Activated naive CD4-positive, alpha-beta T cell treated with Interleukin-2 at 50 U/mL for 16 hours (primary cell): ENCODE measurements at places on chromosomes 2 and 18.
A peak's percentile ranks its signal among the peaks of the same experiment; 100 is the strongest.

- no peak for DNase-seq
These were observed 143.7 kb downstream of the IRS1 start for GRCh38 chr2:226655871-226656270.

DNA sequence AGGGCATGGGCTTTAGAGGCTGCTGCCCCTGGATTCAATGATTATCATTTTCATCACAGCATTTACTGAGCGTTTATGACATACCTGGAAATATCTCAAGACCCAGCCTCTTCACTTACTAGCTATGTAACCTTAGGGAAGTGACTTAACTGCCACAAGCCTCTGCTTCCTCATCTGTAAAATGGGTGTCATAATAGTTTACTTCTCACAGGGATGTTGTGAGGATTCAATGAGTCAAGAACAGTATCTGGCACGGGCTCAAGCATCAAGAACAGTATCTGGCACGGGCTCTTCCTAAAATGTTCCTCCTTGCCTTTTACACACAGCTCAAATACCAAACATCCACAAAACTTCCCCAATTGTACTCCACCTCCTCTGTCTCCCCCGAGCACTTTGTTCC lies 31.4 kb downstream of the LGALSL start:
- DNase-seq, result no peak

- peak; percentile 66 for DNase-seq
These were observed 39.5 kb downstream of the CYTIP start for GRCh38 chr2:157404363-157404762.

DNA sequence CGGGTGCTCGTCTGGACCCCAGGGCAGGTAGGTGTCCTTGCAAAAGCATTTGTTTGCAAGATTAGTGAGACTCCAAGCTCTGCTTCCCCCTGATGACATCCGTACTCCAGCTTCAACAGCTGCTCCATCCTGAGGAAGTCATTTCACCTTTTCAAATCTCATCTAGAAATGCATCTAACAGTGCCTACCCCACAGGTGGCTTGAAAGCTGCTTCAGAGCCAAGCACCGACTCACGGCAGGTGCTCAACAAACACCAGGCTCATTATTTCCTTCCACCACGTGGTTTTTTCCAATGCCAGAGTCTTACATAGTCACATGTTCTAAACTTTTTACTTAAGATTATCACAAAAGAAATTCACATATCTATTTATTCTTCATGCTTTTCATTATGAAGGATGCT lies 31.9 kb downstream of the CNGA3 start:
- no peak for DNase-seq

DNA sequence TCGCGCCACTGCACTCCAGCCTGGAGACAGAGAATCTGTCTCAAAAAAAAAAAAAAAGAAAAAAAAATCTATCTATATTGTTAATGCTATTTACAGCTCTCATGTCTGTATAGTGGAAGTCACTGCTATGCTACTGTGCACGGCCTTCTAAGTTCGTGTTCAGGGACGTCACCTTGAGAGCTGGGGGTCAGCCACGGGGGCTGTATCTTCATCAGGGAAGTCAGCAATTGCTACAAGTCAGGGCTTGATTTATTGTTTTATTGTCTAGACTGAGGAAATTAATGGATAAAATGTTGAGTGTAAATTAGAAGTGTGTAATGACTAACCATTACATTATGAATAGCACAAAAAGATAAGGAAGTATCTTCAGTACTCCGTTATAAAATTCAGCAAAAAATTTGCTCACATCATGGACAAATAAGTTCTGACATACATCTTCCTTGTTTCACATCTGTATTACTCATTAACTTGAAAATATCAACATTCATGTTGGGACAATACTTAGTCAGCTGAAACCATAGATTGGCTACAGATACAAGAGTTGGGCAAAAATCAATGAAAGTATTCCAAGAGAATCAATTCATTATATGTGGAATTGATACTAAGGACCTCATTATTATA lies 136.6 kb upstream of the SEC11C start:
- DNase-seq, result no peak
